ENCODE measurements at places on chromosomes 11 and 22. TPM values are rescaled to one million over a fixed set of nuclear protein-coding genes. Genes with fewer than 3 reads are reported as not detected.

The TNNI2 gene
- total RNA-seq: not detected

The FREY1 gene
- total RNA-seq: 0.39 TPM

The TMPRSS13 gene
- not detected for total RNA-seq

The SCUBE2 gene
- 0.44 TPM for total RNA-seq

The APOL4 gene
- 0.14 TPM for total RNA-seq

The MIAT gene
- total RNA-seq: 0.15 TPM

The CYB5R2 gene
- 3.5 TPM for total RNA-seq

The FGF19 gene
- 0.09 TPM for total RNA-seq

The UBQLN3 gene
- not detected for total RNA-seq

The OR4C3 gene
- total RNA-seq: not detected

The TESMIN gene
- 6.2 TPM for total RNA-seq

The FDXACB1 gene
- total RNA-seq: 1.5 TPM

The TMEM191B gene
- total RNA-seq: 1.3 TPM

The RIC3 gene
- 1.9 TPM for total RNA-seq

The MMP13 gene
- total RNA-seq: not detected

The ASCL2 gene
- total RNA-seq: not detected

The HTR3B gene
- total RNA-seq: not detected

The PRAME gene
- total RNA-seq: 89.7 TPM

The MMP27 gene
- not detected for total RNA-seq

The JHY gene
- 3.1 TPM for total RNA-seq

The ALDH3B1 gene
- 145 TPM for total RNA-seq

The PYGM gene
- 0.69 TPM for total RNA-seq

The ZNF74 gene
- total RNA-seq: 6.1 TPM

The HBB gene
- total RNA-seq: not detected

The DBX1 gene
- not detected for total RNA-seq

The POTEH gene
- total RNA-seq: not detected

The GAS2 gene
- total RNA-seq: 0.86 TPM

The ACTN3 gene
- total RNA-seq: 0.06 TPM

The NCAM1 gene
- 0.11 TPM for total RNA-seq

The TPBGL gene
- 0.18 TPM for total RNA-seq

The ALG9 gene
- 25.2 TPM for total RNA-seq

The LGALS1 gene
- total RNA-seq: 1,073 TPM

The GPR83 gene
- total RNA-seq: 0.08 TPM

The SLC22A8 gene
- not detected for total RNA-seq

The SPTBN2 gene
- total RNA-seq: 9.9 TPM

The CASP12 gene
- not detected for total RNA-seq

The FAM180B gene
- total RNA-seq: not detected

The SLC37A2 gene
- 0.21 TPM for total RNA-seq

The DRG1 gene
- total RNA-seq: 59.9 TPM

The ANGPTL5 gene
- 0.16 TPM for total RNA-seq

The CBLIF gene
- not detected for total RNA-seq

The RGL4 gene
- total RNA-seq: not detected

The SLC39A13 gene
- total RNA-seq: 39.8 TPM

The GLB1L3 gene
- total RNA-seq: 0.04 TPM

The GRM5 gene
- not detected for total RNA-seq

The TMEM126B gene
- total RNA-seq: 53.3 TPM

The SYT7 gene
- 1.0 TPM for total RNA-seq

The C11orf87 gene
- total RNA-seq: not detected

The KLHDC7B gene
- total RNA-seq: not detected

The PDGFB gene
- 2.9 TPM for total RNA-seq

The MTNR1B gene
- total RNA-seq: not detected

The SLC25A18 gene
- 0.82 TPM for total RNA-seq

The SCGB1D2 gene
- total RNA-seq: not detected

The SLC22A9 gene
- not detected for total RNA-seq

The SCGB1C1 gene
- not detected for total RNA-seq
